ENCODE measurements at places on chromosomes 4 and X.

DNA sequence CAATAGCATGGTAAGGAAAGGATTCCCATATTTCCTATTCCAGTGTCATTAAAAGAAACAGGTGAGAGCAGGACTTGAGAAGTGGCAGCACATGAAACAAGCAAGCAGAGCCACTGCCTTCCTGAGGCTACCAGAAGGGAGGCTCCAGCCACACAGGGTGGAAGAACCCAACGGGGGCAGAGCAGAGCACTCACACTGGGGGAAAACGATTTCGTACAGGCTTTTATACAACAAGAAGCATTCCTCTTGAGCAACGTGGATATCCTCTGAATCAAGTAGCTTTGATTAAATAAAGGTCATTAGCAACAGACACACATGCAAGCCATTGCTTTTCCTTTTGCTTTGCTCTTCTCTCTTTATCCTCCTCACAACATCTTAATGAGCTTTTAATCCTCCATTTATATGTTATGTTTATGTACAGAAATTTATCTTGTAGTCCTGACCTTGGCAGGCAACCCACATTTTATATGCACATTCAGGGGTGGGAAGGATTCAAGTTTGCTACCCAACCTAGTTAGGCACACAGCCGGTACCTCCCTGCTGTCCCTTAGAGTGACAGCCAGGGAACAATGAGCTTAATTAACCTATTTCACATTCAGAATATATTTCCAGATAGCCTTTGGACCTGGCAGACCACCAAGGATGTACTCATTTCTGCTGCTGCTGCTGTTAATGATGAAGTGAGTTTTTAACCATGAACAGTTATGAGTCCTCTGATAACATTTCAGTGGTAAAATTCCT lies 202.1 kb downstream of the ARHGAP24 start:
- no peak for DNase-seq

GRCh38 chr4:31069151-31069550 lies 349.0 kb downstream of the PCDH7 start:
- no peak for DNase-seq

GRCh38 chr4:140748171-140748570 lies 8.0 kb downstream of the TBC1D9 start:
- no peak for DNase-seq

- DNase-seq = no peak
Observed at GRCh38 chrX:47458528-47458927, 24.5 kb downstream of the ZNF41 start.

GRCh38 chr4:169099771-169100180 lies 89.7 kb upstream of the CBR4 start:
- DNase-seq = no peak

- DNase-seq = peak; percentile 15
Observed at GRCh38 chr4:113383111-113383785, 333.8 kb downstream of the ANK2 start.

DNA sequence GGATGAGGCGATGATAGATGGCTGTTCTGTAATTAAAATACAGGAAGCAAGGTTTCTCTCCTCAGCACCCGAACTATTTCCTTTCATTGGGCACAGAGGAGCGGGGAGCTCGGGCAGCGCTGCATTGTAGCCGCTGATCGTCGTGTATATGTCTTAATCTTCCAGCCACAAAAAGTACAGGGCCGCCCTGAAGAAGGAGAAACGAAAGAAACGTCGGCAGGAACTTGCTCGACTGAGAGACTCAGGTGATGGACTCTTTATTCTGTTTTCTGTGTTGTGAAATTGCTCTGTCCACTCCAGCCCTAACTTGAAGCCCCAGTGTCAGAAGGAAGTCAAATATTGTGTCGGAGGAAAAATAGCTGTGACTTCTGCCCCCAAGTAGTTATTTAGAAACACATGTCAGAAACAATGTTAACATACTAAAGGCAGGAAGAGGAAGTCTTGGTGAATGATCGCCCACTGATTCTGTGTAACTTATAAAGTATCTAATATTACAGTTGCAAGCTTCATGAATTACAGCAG lies 546 bp downstream of the ZRSR2 start:
- peak; percentile 21 for DNase-seq

- DNase-seq = no peak
Observed at GRCh38 chr4:164287173-164287572, 466.8 kb upstream of the SMIM31 start.

DNA sequence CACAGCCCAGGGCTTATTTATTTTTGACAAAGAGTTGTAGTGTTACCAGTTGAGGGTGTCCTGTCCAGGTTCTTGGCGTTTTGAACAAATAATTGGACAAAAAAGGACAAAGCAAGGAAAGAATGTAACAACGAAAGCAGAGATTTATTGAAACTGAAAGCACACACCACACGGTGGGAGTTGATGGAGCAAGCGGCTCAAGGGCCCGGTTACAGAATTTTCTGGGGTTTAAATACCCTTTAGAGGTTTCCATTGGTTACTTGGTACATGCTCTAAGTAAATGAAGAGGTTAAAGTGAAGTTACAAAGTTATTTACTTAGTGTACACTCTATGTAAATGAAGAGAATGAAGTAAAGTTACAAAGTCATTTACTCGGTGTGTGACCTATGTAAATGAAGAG lies 27.8 kb upstream of the OPHN1 start:
- DNase-seq = no peak

- DNase-seq = no peak
Observed at GRCh38 chr4:699816-700580, 5.6 kb upstream of the PCGF3 start.

DNA sequence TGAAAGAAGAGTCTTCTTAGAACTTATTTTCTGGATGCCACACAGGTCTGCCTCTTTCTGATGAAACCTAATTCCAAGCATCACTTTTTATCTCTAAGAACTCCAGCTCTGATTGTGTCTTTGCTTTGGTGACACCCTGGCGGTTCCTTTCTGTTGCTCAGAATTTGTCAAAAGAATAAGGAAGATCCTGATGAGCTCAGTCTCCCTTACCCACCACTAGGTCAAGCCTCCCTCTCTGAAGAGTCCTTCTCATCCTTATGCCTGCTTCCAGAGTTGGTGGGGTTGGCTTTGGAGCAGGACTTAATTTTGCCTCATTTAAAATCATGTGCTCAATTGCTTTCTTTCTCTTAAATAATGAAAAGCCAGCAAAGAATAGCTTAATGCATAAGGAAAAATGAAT lies 31.5 kb upstream of the RPL34 start:
- no peak for DNase-seq

GRCh38 chrX:34893741-34894140 lies 48.9 kb upstream of the FAM47B start:
- no peak for DNase-seq

GRCh38 chr4:184014301-184014700 lies 109.2 kb downstream of the STOX2 start:
- no peak for DNase-seq

- DNase-seq = peak; percentile 40
Observed at GRCh38 chrX:15815779-15816437, 25.6 kb downstream of the ZRSR2 start.

- no peak for DNase-seq
Observed at GRCh38 chr4:88628746-88629145, 36.5 kb downstream of the HERC3 start.

DNA sequence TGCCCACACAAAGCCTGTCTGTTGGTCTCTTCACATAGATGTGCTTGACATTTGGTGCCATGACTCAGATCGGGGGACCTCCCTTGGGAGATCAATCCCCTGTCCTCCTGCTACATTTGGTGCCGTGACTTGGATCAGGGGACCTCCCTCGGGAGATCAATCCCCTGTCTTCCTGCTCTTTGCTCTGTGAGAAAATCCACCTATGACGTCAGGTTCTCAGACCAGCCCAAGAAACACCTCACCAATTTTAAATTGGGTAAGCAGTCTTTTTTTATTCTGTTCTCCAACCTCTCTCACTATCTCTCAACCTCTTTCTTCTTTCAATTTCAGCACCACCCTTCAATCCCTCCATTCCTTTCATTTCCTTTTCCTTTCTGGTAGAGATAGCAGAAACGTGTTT lies 159.6 kb upstream of the AGTR2 start:
- no peak for DNase-seq

DNA sequence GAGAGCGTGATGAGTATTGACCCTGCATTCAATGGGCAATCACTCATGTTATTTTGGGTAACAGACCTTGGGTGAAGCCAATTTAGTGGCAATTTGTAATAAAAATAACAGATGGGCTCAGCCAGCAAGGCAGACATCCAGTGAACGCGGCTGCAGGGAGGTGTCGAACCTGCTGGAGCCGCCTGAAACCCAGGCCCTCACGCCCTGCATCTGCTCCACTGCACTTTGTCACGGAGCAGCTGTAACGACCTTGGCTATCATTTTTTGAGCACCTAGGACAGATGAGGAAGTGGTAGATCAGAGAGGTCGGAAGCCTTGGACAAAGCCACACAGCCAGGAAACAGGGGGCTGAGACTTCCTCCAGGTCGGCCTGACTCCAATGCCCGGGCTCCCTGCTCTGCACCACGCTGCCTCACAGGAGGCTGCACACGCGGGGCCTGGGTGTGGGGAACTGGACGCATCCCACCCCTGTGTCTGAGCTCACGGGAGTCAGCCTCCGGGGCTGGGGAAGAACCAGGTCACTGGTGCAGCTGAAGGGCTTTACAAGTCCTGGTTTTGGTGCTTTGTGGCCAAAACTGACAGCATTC lies 19.4 kb downstream of the HMX1 start:
- DNase-seq = no peak

- no peak for DNase-seq
Observed at GRCh38 chr4:5157791-5158770, 106.8 kb downstream of the STK32B start.

- DNase-seq = no peak
Observed at GRCh38 chrX:106278951-106279350, 110.8 kb downstream of the PWWP3B start.

- DNase-seq = no peak
Observed at GRCh38 chr4:140220058-140220457, 66.1 kb upstream of the MAML3 start.

DNA sequence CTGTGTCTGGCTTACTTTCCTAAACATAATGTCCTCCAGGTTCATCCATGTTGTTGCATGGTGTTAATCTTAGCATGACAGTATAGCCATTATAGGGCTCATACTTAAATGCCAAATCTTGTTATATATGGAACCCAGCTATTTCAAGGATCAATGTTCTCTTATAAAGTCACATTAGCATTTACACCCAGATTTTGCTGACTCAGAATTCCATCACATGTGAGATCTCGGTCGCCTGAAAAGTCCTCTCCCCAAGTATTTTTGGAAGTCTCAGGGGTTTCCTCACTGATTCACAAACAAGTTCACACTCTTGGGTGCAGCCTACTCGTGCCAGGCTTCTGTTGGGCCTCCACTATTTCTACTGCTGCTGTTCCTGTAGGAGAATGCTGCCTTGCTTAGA lies 19.9 kb upstream of the C4orf51 start:
- no peak for DNase-seq

DNA sequence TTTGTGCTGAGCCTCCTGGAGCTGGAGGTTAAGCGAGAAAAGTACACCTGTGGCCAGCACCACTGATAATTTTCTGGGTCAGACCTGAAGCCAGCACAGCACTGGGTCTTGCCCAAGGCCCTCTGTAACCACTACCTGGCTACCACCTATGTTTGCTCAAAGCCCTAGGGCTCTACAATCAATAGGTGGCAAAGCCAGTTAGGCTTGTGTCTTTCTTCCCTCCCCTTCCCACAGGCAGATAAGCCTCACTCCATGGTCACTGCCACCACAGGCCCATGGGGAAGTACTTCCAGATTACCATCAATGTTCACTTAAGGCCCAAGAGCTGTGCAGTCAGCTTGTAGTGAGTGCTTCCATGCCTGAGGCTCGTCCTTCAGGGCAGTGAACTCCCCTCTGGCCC lies 35.2 kb upstream of the ARMCX4 start:
- DNase-seq = no peak

- peak; percentile 1 for DNase-seq
Observed at GRCh38 chrX:80765220-80765625, 44.5 kb downstream of the BRWD3 start.

DNA sequence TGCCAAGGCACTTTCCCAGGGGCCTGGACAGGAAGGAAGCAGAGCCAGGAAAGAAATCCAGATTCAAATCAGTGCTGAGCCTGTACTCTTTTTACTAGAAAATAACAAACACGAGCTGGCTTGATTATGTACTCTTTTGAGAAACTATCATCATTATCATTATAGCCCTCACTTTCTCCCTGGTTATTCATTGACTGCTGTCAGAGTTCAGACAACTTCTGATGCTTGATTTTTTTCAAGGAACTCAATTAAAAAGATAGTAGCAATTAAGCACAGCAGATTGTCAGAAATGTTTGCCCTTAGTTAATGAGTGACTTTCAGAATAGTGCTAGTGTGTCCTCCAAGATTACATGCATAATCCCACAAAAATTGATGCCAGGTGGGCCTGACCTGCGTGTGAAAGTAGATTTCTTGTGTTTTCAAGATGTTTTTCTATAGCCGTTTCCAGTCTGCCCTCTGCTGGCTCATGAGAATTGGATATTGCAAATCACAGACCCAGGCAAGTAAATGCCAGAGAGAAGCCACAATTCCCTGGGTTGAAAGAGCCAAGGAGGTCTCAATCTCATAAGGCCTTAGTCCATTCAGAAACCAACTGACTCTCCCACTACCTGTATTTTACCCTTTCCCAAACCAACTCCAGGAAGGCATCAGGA lies 14.3 kb upstream of the PNPLA4 start:
- DNase-seq = no peak

GRCh38 chr4:150305995-150306394 lies 227.8 kb downstream of the DCLK2 start:
- DNase-seq = no peak

- no peak for DNase-seq
Observed at GRCh38 chrX:77595848-77596247, 148.7 kb downstream of the FGF16 start.

DNA sequence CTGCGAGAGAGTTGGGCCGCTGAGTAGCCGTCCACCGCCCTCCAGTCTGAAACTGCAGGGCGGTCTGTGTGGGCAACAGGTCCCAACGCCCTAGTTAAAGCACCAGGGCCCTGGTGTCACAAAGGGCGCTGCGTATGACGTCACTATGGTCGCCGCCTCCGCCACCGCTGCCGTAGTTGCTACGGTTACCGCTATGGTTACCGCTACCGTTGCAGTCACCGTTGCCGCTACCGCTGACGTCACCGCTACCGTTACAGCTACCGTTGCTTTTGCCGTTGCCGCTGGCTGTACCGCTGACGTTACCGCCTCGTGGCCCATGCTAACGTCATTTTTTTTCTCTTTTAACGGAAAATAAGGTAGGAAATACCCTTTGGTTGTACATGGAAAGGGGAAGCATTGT lies at the start of gene PPP1R2C:
PPP1R2C (minus strand) TSS at position 68 of the 400 bp plus-strand sequence. CDS start 84 bp downstream, outside the sequence.
- no peak for DNase-seq

DNA sequence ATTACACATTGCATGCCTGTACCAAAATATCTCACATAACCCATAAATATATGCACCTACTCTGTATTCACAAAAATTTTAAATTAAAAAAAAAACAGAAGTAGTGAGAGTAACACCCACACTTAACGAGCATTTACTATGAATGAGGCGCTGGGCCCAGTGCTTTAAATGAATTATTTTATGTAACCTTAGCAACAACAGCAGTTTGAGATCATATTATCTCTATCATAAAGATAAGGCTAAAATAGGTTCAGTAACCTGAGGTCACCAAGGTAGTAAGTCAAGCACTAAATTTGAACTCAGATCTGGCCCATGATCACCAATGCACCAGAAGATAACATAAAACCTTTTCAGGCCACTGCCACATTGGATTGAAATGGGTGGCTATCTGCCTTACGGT lies 5.3 kb upstream of the PROM1 start:
- no peak for DNase-seq

- DNase-seq = no peak
Observed at GRCh38 chrX:130857207-130857606, 45.8 kb downstream of the ENOX2 start.
